Glutamatergic neuron (in vitro differentiated cells): ENCODE measurements at places on chromosomes 3 and 15. TPM values are rescaled to one million over a fixed set of nuclear protein-coding genes. Genes with fewer than 3 reads are reported as not detected.

The CHRD gene
- total RNA-seq, result 47.1 TPM

The DZIP1L gene
- 3.3 TPM for total RNA-seq

The CLSTN2 gene
- 3.1 TPM for total RNA-seq

The CPNE4 gene
- total RNA-seq, result 2.7 TPM

The GASK1A gene
- total RNA-seq, result not detected

The BTD gene
- total RNA-seq, result 12.7 TPM

The SYNPR gene
- total RNA-seq, result 6.1 TPM

The WDR49 gene
- total RNA-seq, result 0.76 TPM

The EFCC1 gene
- not detected for total RNA-seq

The ITGA11 gene
- total RNA-seq, result 0.22 TPM

The BCL2A1 gene
- not detected for total RNA-seq

The SKOR1 gene
- total RNA-seq, result 4.0 TPM

The CTXN2 gene
- 0.22 TPM for total RNA-seq

The KIF15 gene
- 5.8 TPM for total RNA-seq

The IMPG2 gene
- 2.4 TPM for total RNA-seq

The FYTTD1 gene
- 51.6 TPM for total RNA-seq

The RBP2 gene
- not detected for total RNA-seq

The OTOL1 gene
- total RNA-seq, result not detected

The TIGIT gene
- not detected for total RNA-seq

The JMJD7 gene
- 26.6 TPM for total RNA-seq

The MYD88 gene
- 58.0 TPM for total RNA-seq

The ENTPD3 gene
- total RNA-seq, result 1.7 TPM

The ATG3 gene
- 33.6 TPM for total RNA-seq

The OIP5 gene
- 1.5 TPM for total RNA-seq

The MYRIP gene
- total RNA-seq, result 1.8 TPM

The FBXW12 gene
- total RNA-seq, result 0.66 TPM

The CORO2B gene
- total RNA-seq, result 16.3 TPM

The SOX14 gene
- not detected for total RNA-seq

The EXOG gene
- total RNA-seq, result 20.9 TPM

The TRH gene
- 1.7 TPM for total RNA-seq

The PODXL2 gene
- 139 TPM for total RNA-seq

The KNL1 gene
- 4.0 TPM for total RNA-seq

The ANKRD34C gene
- total RNA-seq, result not detected

The HTR3E gene
- total RNA-seq, result not detected

The PGBD4 gene
- 1.7 TPM for total RNA-seq

The DPPA2 gene
- total RNA-seq, result 0.42 TPM

The ARHGAP31 gene
- 0.20 TPM for total RNA-seq

The IGSF10 gene
- total RNA-seq, result 0.05 TPM
